ENCODE measurements at places on chromosomes 1 and 21.

DNA sequence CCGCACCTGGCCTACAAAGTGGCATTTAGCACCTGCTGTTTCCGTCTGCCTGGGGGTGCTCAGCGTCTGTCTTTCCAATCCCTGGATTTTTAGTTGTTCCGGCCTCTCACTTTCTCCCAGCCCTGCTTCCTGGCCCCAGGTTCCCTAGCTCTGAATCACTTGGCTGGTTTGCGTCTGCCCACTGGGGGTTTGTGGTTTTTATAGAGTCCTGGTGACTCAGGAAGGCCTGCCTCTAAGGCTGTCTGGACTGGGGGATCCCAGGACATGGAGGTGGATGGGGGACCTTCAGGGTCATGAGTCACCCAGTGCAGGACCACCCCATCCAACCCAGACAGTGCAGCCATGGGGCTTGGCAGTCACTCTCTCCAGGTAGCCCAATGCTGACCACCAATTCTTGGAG is 53.5 kb downstream of the MRPL37 start:
- DNase-seq: no peak

DNA sequence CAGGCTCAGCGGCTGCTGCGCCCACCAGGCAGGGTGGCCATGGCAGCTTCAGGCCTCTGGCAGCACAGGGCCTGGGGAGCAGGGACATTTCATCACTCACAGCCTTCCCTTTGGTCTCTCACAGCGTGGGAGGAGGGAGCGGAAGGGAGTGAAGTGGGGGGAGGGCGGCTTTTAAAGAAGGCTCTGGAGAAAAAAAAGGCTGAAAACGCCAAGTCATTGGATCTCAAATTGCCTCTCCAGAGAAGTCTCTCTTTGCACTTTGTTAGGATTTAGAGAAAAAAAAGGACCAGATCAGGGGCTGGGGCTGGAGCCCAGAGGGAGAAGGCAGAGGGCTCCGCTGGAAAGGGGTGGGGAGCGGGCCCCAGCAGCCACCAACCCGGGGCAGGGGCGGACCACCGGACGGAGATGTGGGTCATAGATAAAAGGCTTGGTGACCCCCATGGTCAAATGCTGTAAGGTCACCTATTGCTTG is 209.9 kb downstream of the GRIK3 start:
- no peak for DNase-seq

- DNase-seq: no peak
Measured at GRCh38 chr1:71695821-71696220, 586.5 kb downstream of the NEGR1 start.

DNA sequence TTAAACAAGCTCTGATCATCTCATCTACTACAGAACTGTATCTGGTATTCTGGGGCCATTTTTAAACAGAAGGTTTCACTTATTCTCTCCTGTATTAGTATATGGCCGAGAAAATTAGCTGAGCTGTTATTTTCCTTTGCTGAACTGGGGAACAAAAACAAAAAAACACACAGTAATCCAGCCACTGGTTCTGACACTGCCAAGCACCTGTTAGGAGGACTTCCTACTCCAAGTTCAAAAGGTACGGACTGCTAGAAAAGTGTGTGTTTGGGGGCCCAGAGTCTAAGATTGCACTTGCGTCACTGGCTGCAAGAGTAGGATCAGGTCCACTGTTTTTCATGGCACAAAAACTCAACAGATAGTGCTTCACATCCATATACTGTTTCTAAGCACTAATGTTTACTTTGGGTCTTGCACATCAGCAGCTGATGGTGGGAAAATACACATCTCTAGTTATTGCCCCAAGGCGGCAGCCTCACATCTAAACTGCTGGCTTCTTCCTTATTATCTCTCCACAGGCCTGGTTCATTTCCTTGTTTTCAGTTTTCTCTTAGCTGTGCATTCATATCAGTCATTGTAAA is 226.1 kb downstream of the FGGY start:
- DNase-seq: no peak

GRCh38 chr1:29736582-29737188 is 500.4 kb downstream of the PTPRU start:
- peak; percentile 55 for DNase-seq

DNA sequence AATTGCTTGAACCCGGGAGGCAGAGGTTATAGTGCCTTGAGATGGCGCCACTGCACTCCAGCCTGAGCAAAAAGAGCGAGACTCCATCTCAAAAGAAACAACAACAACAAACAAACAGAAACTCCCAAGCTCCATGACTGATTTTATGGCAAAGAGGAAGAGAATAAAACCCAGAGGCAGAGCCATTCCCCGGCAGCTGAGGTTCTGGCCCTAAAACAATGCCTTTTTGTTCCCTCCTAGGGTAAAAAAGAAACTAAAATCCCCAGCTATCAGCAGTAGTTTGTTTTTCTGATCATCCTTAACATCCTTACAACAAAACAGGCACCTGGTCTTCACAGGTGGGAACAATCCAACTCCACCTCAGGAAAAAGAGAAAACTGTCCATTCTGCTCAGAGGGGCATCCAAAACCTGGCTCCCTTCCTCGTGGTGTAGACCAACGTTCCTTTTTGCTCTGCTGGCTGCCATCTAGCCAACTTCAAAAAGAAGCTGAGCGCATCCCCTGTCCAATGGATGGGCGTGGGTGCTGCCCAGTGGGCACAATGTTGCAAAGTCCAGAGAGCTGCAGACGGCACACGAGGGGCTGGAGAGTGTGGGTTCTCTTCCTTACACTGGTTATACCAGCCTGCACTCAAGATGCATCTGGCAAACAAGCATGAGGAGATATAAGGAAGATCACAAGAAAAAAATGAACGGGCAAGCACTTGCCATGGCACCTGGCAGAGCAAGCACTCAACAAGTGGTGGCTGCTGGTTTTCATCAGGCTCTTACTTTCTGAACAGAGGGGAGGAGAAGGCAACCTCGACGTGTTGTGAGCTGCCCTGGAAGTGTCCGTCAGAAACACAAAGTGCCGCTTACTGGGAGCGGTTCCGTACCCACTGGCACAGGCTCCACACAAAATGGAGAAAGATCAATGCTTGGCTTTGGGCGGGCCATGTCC is 54.7 kb downstream of the SLC66A1 start:
- DNase-seq: no peak

- no peak for DNase-seq
Measured at GRCh38 chr1:235725434-235725833, 75.8 kb upstream of the GNG4 start.

DNA sequence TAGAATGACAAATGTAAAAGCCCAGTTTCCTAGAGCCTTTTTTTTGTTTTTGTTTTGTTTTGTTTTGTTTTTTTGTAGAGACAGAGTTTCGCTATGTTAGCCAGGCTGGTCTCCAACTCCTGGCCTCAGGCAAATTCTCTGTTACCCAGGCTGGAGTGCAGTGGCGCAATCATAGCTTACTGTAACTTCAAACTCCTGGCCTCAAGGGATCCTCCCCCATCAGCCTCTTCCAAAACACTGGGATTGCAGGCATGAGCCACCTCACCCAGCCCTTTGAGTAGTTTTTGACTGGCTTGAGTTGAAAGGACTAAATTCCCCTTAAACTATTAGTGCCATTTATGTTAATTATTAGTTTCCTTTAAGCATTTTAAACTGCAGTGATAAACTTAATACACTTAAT is 28.8 kb upstream of the ZBTB18 start:
- DNase-seq: no peak

DNA sequence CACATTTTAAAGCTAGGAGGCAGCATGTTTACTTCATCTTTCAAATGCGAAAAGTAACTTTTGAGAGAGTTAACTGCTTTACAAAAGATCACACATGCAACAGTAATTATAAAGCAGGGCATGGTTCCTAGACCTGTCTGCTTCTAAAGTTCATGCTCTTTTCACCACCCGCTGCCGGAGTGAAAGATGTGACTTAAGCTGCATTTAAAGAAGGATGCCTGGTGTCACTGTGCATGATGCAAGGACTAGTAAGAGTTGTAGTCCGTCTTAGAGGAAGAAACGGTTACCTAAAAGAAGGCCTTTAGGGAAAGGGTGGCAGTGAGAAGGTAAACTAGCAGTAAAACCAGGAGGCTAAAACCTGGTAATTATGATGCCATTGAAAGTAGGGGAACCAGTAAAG is 1689.1 kb downstream of the KCNT2 start:
- no peak for DNase-seq

DNA sequence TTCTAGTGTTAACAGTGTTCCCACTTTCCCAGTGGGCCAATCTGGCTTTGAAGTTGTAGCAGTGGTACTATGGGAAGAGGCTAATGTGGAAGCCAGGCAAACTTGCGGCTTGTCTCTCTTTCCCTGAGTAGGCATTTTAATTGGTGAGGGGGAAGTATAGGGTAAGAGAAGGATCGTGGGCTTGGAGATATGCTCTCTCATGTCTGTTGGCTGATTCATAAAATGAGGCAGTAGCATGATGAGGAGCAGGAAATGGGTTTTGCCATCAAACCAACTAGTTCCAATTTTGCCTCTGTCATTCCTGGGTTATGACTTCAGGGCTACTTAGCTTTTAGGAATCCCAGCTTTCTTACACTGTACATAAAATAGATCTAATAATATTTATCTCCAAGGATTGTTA is 12.1 kb downstream of the C8A start:
- no peak for DNase-seq

- DNase-seq: no peak
Measured at GRCh38 chr1:163980394-163980793, 578.6 kb upstream of the PBX1 start.

DNA sequence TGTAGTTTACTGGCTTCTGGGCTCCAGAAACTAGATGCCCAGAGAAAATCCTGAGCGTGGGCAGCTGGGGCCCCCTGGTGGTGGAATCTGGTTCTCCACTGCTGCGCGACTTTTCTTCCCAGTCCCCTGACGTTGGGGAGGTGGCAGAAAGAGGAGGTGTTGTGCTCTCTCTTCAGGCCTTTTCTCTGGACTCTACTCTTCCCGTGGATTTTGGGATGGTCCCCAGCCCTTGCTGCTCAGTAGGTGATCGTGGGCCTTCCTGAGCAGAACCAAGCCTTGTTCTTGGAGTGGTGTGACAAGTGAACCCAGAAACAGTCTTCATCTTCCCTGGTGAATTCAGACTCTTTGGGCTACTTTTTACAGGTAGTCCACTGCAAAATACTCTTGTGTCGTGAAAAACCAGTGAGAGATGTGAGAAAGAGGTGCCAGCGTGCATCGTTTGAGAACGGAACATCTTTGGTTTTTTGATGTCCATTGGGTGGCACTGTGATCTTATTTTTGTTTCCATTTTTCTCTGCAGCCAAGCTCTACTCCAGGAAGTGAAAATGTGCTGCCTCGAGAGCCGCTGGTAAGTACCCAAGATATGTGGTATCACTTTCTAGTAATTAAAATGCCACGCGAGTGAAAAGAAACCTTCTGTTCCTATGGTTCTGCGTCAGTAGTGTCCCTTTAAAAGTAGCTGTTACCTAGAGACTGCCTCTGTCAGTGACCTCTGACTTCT is 20.2 kb downstream of the PEX14 start:
- DNase-seq: peak; percentile 84

DNA sequence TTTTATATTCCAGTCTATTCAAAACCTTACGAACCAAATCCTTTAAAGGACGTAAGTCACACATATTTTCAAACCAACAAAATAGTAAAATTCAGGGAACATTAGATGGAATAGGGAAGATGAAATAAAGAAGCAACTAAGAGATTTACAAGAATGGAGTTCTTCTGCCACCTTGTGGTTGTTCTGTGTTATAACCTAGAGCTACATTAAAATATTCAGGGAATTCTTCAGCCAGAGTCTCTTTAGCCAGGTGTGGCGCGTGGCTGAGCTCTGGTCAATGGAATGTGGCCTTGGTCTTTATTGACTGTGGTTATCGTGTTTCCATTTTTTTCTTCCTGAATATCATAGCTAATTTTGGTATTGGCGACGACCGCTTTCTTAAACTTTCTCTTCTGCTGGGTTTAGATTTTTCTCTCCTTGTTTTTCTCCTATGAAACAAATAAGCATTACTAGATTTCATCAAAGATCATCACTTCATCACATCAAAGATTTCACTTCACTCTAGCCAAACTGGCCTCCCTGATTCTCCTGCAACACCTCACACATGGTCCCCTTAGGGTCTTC is 221.3 kb downstream of the MRPL39 start:
- DNase-seq: peak; percentile 54

DNA sequence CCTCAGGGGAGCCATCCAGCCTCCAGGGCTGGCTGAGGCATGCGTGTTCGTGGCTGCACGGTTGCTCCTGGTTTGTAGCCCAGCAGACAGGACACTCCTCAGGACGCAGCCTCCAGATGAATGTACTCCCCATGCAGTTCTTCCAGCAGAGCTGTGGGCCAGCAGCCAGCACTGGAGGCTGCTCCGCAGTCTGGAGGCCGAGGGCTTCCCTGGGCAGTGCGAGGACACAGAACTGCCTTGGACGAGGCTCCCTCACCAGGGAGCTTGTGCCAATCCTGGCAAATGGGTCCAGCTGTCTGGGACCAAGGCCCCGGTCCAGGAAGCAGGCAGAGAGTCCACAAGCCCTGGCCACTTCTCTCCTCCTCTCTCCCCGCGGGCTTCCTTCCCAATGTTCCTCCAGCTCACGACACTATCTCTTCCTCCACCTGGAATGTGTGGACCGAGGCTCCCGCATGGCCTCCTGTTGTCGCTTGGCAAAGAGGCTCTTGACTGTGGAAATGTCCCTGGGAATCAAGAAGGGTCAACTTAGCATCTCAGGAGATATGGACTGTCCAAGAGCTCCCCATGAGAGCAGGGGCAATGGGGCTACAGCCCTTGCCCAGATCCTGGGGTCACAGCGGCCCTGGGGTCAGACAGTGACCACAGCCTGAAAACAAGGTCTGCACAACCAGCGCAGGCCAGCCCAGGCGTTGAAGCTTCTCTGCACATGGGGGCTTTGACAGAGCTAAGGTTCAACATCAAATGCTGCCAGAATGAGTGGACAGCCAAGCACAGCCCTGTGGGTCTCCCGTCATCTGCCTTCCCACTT is 5.3 kb downstream of the EDN2 start:
- no peak for DNase-seq

DNA sequence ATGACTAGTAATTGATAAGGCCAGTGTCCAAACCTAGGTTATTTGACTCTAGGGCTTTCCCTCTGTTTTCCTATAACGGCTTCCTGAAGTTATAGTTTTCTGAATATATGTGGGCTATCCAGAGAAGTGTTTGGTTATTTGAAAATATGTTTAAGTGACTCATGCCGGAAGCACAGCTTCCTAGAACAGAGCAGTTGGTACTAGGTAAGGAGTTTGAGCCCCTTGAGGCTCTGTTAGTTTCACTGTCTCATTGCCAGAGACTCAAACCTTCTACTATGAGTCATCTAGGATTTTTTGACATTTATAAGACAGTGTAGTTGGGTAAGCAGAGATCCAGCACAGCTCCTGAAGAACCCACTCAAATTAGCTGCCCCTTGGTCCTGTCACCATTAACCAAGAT is 27.1 kb upstream of the LEPR start:
- DNase-seq: no peak

GRCh38 chr1:7568053-7568452 is 203.0 kb upstream of the VAMP3 start:
- DNase-seq: no peak

DNA sequence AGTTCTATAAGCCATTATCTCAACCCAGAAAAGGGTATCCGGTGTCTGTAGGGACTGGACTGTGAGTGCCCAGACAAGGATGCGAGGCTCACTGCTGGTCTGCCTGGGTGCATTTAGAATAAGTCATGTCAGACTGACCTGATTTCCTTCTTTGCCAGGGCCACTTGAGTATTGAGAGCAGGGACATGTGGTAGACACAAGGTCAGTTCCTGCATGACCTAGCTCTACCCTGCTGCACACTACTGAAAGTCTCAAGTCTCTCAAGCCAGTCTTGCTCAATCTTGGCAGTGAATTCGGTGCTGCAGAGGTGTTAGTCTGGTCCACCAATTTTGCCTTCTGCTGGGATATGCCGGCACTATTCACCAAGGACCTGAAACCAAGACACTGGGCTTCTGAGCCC is 180.1 kb downstream of the C1orf94 start:
- DNase-seq: no peak

GRCh38 chr21:46171996-46172862 is 12.0 kb downstream of the SPATC1L start:
- DNase-seq: no peak

- DNase-seq: no peak
Measured at GRCh38 chr1:11498956-11499594, 20.1 kb downstream of the DISP3 start.

All from HEK293T (cell line).